Colonic mucosa (tissue), 4 donors: ENCODE measurements at places on chromosomes 7 and 10. TPM values are rescaled to one million over a fixed set of nuclear protein-coding genes. Genes with fewer than 3 reads are reported as not detected.

AEBP1 gene
- 30.4 TPM for total RNA-seq

ERVW-1 gene
- total RNA-seq: not detected

DNA sequence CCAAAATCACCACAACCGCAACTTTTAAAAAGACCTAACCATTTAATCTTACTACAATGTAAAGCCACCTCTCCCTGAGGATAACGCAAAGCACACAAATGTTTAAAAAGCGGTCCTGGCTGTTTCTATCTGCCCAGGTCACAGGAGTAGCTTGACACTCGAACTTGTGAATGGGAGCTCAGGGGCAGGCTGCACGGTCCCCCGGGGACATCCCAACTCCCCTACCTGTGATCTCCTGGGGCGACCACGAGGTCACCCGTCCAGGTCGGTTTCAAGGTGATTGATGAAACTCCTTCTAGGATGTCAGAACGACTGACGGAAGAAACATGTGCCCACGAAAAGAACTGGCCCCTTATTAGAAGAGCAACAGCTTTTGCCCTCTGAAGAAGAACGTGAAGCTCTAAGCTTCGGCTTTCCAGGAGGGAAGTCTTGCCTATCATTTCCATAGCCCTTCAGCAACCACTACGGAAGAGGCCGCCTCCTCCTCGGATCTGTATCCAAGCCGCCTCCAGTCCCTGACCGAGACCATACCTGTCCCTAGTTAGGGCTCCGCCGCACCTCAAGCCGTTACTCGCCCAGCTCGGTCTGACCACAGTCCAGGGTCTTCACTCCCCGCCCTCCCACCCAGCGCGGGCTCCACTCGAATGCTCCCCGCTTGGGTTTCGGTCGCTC, 459 bp downstream of the CYCS start:
- DNase-seq: no peak

DNA sequence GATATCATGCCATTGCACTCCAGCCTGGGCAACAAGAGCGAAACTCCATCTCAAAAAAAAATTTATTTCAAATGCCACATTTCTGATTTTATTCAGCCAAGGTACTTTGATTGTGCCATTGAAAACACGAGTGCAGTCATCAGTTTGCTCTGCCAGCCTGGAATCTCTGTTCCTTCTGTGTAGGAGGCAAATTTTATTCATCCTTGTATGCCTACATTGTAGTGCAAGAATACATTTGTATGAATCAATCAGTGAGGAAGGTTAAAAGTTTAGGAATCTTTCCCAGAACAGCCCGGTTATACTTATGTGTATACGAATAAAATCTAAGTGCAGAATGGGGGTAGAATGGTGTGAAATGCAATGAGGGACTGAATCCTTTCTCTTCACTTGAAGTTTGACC, 886 bp upstream of the TET1 start:
- no peak for DNase-seq

- DNase-seq: no peak
Measured at GRCh38 chr7:88172842-88173241, 47.0 kb downstream of the SRI start.

GRCh38 chr7:155464183-155464582, 6.3 kb downstream of the EN2 start:
- no peak for DNase-seq

GRCh38 chr7:47832105-47832715, 116.1 kb downstream of the PKD1L1 start:
- no peak for DNase-seq

DNA sequence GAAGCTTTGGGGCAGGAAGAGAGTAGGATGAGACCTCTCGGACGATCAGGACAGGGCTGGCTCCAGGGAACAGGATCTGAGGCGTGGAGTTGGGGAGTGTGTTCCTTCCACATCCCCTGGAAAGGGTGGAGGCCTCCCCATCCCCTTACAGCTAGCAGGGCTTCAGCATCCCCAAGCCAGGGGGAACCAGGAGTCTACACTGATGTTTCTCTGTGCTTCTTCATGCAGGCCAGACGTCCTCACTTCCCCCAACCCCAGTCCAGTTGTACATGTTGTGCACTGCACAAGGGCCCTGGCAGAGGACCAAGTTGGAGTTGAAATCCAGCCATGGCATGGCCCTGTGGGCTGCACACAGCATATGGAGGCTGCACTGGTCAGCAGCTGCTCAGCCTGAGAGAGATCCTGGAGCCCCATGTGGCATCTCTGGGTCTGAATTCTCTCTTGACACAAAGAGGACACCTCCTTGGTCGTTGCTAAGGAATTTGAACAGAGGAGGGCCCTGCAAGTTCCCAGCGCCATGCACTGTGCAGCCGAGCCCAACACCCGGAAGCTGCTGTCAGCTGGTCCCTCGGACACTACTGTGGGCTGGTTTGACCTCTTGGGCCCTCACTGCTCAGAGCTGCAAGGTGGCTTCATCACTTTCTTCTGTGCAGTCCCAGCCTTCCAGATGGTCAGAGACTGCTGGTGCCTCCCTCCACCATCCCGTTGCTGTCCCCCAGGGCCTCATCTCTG, 181.1 kb downstream of the DNAJB6 start:
- DNase-seq: no peak

DNA sequence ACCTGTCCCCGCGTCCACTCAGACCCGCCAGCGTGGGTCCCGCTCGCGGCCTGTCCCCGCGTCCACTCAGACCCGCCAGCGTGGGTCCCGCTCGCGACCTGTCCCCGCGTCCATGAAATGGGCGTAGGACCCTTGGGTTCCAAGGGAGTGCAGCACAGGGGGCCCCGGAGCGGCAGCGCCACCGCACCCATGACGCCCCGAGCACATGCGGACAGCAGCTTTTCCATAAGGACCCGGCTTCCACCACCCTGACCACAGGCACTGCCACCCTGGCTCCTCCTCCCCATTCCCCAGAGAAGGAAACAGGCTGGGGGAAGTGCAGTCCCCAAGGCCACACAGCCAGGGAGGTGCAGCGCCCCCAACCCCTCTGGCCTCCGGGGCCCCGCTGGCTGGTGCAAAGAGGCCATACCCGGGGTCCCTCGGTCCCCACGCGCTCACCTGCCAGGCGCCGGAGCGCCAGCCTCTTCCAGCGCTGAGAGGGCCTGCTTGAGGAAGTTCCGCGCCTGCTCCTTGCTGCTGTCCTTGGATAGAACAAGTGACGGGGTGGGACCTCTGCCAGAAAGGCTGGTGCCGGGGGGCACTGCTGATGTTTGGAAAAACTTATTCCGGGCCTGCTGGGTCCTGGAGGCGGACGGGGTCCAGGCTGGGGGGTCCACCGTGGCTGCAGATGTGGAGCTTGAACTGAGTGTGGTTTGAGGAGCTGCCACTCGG, 14.9 kb downstream of the MICALL2 start:
- DNase-seq: no peak

DNA sequence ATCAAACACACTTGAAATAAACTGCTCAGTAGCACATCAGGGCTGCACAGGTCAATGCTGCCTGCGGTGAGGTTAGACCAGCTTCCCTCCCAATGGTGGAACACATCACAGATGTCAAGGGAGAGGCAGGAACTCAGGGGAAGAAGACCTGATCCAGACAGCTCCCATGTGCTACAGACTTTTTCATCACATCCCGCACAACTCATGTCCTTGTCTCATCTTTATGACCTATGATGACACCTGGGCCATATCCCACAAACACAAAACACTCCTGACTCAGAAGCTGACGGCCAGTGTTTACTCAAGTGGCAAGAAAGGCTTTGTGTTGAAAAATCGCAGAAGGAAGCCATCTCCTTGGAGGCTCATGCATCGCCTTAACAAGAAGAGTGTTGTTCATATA, 91.6 kb downstream of the HTR5A start:
- DNase-seq: no peak

DNA sequence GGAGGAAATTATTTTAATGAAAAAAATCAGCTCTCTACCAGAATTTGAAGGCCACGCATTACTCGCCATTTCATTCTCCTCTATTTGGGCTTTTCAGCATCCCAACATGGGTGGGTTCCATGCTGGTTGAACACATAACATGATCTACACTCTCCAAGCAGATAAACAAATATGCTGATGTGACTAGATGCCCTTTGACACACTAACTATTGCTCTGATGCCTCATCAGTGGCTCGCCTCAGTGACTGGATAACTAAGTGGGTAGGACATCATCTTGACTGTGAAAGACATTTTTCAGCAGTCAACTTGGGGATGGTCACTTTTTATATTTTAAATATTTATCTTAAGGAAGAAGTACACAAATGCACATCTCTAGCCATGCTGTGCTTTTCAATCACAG, 113.9 kb upstream of the LAMB4 start:
- no peak for DNase-seq
